Lower lobe of right lung (tissue), 2 donors: ENCODE measurements at places on chromosomes 6 and 20. TPM values are rescaled to one million over a fixed set of nuclear protein-coding genes. Genes with fewer than 3 reads are reported as not detected.

- peaks cover 33% of the 10 kb centered on the region for H3K4me1 ChIP-seq
- no peak for DNase-seq
- peak overlapping the region; percentile 58 for H3K4me3 ChIP-seq
- peaks cover 17% of the 10 kb centered on the region for H3K36me3 ChIP-seq
Observed at GRCh38 chr6:26472549-26473290, 15.0 kb downstream of the BTN2A1 start.

The CDSN gene
- total RNA-seq = not detected

GRCh38 chr6:55108134-55109130, 65.9 kb upstream of the HCRTR2 start:
- no peak for DNase-seq
- no peak overlapping the region for H3K27ac ChIP-seq
- no peaks in the 10 kb centered on the region for H3K27me3 ChIP-seq
- no peaks in the 10 kb centered on the region for H3K4me1 ChIP-seq

DNA sequence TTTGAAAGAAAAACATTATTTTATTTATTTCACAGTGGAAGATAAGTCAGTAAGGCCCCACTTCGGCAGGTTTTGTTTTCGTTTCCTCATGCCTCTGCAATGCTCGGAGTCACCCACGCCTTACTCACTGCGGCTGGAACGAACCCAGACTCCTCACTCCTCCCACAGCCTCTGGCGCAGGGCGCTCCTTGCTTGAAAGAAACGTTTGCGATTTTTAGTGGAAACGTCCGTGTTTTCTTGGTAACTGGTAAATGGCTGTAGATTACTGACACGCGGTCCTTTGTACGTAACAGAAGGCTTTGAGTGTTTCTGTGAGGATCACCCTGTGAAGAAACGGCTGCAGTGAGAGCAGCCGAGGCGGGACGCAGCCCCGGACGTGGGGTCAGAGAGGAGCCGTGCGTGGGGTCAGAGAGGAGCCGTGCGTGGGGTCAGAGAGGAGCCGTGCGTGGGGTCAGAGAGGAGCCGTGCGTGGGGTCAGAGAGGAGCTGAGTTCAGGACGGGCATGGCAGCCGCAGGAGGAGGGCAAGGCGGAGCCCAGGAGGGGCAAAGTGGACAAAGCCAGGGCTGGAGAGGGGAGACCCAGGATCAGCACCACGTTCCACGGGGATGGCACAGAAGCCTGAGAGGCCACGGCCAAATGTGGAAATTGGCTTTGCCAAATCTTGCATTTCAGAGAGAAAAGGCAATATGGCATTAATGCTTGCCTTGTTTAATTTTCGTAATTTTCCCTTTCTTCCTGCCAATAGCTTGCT, 198.6 kb upstream of the THBS2 start:
- no peak for DNase-seq
- H3K4me1 ChIP-seq = no peaks in the 10 kb centered on the region
- peak overlapping the region; percentile 30 for H3K4me3 ChIP-seq
- H3K27ac ChIP-seq = peak overlapping the region; percentile 67

DNA sequence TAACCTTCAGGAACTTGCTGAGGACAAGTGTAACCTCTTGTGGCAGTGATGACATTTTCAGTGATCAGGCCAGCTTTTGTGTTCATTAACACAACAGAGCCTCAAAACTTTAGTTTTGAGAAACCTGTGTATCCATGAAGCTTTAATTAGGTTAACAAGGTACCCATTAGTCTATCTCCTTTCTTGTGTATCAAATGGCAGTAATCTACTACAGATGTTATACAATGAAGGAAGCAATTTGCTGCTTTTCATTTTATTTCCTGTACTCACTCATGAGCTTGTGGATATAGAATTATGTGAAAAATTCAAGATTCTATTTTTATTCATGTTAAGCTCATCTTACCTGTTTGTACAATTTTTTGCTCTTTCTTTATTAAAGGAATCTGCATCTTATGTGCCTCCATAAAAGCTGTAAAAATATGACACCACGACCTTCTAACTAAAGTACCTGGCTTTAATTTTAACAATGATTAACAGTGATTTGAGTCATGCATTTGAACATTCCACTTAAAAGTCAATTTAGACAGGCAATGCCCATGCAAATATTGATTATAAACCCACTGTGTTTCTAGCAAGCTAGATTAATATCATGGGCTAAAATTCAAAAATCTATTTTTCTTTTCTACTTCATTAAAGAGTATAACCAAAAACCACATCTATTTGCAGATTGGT, 897.3 kb downstream of the KIF16B start:
- H3K27me3 ChIP-seq = no peaks in the 10 kb centered on the region
- no peak for DNase-seq
- no peaks in the 10 kb centered on the region for H3K4me1 ChIP-seq
- no peaks in the 10 kb centered on the region for H3K36me3 ChIP-seq
- H3K4me3 ChIP-seq = no peak overlapping the region

The ADGRF4 gene
- total RNA-seq = not detected
